ENCODE measurements at places on chromosomes 11 and 22.

DNA sequence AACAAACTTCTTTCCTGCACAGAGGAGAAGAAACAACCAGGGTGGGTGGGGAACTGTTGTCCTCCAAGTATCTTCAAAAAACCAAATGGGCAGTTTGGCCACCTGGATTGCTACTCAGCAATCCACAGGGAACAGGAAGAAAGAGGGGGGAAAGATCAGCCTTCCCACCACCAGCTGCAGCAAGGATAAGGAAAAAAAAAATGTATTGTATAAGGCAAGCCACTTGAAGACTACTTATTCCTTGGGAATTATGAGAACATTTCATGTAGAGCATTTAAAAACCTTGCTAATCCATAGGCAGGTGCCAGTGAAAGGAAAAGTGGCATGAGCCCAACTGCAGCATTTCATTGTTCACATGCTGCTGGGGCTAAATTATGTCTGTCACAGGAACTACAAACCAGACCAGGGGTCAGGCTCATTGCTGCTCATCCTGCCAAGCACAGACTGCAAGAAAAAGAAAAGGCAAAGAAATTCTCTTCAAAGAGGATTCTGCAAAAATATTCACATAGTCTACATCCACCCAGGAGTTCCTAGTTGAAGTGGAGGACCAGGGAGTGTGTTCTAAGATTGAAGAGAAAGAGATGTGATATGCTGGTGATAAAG is 2.2 kb downstream of the RAB30 start:
- DNase-seq = no peak

DNA sequence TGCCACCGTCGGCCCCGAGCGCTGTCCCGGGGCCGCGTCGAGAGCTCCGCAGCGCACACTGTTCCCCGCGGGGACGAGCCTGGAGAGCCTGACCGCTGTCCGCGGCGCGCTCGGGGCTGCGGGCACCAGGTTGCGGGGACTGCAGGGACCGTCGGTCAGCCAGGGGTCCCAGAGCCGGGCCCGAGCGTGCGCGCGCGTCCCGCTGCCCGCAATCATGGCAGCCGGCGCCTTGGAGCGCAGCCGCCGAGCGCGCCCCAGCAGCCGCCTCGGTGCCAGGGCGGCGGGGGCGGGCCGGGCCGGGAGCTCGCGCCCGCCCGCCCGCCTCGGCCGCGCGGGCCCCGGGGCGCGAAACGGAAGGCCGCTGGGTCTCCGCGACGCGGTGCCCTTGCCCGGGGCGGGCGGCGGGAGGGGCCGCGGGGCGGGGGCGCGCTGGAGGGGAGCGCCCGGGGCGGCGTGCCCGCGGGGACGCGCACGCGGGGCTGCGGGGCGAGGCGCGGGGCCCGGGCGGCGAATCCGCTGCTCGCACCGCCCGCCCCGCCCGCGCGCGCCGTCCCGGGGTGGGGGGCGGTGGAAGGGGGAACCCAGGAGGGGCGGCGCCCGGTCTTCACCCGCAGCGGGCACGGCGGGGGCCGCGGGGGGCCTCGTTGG is 79.4 kb upstream of the PPARA start:
- no peak for DNase-seq

DNA sequence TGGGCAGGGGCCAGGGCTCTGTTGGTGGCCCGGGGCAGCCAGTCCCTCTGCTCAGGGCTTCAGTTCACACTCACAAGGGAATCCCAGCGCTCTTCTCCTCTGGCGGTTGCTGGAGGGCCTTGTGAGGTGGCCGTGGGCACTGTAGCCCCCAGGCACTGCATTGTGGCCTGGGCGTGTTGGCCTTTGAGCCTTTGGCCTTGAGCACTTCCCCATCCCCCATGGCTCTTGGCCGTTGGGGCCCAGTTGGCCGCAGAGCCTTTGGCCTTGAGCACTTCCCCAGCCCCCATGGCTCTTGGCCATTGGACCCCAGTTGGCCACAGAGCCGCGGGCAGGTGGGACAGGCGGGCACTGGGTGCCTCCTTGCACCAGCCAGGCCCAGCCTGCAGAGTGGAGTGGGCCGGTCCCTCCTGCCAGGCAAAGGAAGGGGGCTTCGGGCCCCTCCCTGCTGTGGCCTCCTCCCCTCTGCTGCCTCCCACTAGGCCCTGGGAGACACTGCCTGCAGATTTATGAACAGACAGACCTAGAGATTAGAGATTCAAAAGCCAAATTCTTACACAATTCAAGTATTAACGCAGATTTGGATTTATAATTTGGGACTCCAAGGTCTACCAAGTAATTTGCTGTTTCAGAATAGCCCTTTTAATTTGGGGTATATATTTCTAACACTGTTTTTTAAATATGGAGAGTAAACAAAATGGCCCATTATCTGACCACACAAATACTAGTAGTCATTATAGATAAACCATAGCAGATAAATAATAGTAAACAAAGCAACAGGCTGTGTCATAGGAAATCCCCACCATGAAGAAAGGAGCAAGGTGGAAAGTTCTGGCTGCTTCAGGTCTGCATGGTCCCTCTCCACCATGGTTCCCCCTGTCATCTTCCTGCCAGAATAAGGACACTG is 18.2 kb upstream of the TXNRD2 start:
- DNase-seq = no peak

DNA sequence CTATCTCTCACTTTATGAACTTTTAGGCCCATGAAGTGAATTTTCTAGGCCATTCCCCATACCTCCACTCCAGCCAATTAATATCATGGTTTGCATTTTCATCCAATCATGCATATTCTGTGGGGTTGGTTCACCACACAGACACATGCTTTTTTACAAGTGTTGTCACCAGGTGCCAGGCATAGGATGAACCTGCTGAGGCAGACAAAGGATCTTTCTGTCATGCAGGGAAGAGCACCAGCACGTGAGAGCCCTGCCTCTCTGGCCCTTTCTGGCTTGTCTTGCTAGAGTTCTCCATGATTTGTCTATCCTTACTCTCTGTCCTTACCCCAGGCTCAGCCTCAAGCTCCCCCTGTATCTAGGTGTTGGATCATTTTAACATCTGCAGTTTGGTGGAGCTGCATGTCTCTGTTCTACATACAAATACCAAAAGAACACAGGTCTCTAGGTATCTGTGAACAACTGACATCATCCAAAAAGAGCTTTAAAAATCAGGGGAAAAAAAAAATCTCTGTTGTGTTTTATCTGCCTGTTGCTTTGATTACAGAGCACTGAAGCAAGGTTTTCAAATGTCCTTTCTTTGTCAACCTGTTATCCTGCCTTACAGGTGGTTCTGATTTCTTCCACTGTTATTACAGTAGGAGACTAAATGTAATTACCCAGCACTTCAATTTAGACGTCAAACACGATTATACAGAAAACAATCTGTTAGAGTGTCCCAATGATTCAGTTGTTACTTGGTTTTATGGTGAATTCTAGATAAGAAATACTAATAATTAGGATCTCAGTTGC is 58.4 kb upstream of the GRAMD1B start:
- DNase-seq = no peak

DNA sequence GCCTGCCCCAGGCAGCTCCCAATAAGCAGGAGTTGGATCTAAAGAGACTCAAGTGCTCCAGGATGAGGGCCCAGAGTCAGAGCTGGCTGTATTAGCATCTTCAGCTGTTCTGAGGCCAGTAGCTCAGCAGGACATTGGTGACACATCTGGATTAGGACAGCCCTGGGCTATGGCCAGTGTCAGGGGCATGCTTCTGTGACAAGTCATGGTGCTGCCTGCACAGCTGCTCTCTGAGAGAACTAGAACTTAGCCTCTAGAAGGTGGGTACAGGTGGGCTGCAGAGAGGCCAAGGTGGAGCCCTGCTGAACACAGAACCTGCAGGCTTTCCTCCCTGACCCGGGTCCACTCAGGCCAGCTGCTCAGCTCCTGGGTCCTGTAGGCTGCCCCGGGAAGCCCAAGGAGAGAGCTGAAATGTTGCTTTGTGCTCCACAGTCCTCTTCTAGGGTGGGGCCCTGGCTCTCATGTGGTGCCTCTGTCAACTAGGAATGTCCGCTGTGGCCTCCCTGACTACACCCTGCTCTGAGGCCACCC is 426.9 kb downstream of the SOX6 start:
- DNase-seq = no peak

DNA sequence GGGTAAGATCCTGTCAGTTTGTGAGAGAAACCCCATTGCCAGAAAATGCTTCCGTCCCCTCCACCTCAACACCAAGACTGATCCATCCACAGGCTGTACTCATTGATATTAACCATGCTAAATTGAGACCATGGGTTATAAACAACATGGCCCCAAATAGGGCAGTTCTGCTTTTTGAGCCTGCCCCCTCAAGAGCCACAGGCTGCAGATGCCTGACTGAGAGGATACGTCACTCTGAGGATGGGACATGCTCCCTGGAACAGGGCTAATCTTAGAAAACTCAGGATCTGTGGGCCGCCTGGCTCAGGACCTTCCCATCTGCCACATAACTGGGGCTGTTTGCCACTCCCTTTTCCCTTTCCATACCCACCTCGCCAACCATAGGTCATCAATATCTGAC is 99.8 kb downstream of the MICAL2 start:
- no peak for DNase-seq

- DNase-seq = peak; percentile 59
Measured at GRCh38 chr22:26658671-26659478, 1.5 kb downstream of the MIAT start.

DNA sequence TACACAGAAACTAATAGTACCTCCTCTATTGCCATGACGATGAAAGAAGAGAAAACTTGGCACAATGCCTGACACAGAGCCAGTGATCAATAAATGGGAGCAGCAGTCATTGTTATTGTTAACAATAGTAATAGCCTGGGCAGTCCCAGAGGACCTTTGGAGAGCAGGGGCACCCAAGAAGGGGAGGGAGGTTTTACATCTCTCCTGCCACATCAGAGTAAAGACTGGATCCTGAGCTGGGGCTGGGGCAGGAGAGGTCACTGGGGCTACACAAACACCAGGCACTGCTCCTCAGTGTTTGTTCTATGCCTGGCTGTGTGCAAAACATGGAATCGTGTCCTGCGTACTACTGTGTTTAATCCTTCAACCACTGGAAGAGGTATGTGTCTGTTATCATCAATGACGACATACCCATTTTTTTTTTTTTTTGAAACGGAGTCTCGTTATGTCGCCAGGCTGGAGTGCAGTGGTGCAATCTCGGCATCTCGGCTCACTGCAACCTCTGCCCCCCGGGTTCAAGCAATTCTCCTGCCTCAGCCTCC is 25.0 kb upstream of the CREB3L1 start:
- DNase-seq = no peak

- DNase-seq = no peak
Measured at GRCh38 chr22:22938672-22939587, 51.3 kb downstream of the IGLL5 start.

GRCh38 chr11:63508009-63508408 is 2.1 kb downstream of the LGALS12 start:
- no peak for DNase-seq

DNA sequence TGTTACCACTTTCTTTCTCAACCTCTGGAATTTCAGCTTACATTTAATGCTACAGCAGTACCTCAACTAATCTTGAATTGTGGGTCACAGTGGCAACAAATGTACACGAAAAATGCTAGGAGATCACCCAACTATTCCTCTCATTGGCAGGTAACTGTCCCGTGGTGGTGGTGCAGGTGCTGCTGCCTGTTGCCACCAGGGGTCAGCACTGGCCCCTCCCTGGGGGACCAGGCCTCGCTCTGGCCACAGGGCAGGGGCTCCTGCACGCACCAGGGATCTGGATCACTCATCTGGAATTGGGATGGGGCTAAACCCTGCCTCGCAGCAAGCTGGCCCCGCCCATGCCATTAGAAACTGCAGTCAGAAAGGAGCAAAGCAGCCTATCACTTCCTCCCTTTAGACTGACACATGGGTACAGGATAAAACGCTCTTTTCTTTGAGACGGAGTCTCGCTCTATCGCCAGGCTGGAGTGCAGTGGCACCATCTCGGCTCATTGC is 6.9 kb upstream of the POLDIP3 start:
- peak; percentile 88 for DNase-seq

DNA sequence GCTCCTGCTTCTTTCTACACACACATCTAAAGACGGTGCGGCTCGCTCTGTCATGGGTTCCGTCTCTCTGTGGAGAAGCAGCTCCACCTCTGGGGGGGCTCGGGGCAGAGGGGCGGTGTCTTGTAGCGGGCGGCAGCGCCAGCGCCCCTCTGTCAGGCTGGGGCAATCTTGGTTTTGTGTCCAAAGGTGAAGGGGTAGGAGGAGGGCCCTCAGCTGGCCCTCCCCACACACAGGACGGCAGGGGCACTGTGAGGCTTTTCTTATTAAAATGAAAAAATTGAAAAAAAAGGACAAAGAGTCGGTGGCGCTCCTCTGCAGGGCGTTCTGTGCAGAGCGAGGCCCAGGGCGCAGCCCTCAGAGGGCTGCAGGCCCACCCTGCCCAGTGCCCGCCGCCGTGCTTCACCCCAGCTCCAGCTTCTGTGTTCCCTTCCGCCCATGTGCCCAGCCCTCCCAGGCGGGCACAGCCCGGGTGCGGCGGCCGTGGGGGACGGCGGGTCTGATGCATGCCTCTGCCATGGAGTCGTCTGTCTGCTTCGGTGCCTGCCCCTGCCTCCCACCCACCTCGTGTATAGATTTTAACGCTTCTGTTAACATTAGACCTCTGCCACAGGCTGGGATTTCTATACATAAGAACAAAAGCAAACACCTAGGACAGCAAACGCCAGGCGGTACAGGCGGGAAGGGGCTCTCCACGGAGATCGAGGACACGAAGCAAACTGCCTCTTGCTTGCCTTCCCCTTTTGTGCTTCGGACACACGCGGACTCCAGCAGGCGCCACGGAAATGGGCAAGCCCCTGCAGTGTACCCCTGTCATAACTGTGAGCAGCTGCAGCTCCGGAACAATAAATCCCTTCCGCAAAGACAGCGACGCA is 24.5 kb downstream of the MOB2 start:
- DNase-seq = no peak

DNA sequence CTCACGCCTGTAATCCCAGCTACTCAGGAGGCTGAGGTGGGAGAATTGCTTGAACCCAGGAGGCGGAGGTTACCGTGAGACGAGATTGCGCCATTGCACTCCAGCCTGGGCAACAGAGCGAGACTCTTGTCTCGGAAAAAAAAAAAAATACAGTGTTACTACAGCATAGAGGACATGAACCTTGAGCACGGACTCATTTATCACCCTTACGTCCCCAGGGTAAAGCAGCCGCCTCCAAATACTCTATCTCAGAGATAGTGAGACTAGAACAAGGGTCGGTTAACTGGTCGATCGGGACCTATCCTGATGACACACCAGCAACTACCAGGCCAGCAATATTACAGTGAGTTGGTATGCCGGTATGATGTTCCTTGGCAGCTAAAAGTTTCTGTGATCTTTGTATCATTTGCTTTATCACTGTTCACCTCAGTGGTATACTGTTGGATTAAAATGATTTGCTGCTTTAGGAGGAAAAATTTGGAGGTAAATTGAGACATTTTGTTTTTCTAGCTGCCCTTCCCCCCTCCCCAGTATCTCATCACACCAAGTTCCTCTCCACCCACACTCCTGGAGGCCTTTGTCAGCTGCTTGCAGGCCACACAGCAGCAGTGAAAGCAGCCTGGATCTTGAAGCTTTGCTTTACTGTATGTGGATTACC is 7.0 kb upstream of the SIDT2 start:
- DNase-seq = no peak

- DNase-seq = no peak
Measured at GRCh38 chr11:134118006-134118405, 49.1 kb downstream of the JAM3 start.
